ENCODE measurements at places on chromosomes 7 and 10.

DNA sequence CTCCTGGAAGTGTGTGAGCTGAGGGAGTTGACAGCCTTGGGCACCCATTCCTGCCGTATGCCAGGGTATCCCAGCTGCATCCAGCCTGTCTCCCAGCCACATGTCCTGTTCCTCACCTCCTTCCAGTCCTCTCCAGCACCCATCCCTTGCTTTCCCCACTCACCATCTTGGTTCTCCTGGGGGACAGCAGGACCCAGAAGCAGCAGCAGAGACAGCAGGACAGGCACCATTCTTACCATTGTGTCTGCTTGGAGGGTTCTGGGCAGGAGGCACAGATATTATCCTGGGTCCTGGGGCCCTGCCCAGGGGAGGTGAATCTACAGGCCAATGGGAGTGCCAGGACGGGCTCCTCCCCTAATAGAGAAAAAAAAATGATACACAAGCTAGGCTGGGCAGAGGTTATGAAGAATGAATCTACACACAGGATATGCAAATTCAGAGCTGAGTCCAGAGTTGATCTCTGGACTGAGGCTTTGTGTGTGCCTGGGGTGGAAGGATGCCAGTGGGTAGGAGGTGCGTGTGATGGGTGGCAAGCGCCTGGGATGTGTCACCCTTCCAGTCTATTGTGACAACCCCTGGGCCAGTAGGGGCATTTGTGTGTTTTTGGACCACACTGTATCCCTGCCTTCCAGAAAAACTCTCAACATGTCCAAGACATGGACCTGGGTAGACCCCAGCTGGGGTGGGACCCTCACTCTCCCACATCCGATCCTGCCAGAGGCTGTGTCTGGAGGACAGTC, at the start of gene AZGP1:
Gene AZGP1, minus strand, starts transcription at position 250 of the 740 bp plus-strand sequence. Its CDS starts 11 bp downstream, at position 239.
- no peak for DNase-seq

GRCh38 chr10:69065406-69066361, 22.2 kb upstream of the SRGN start:
- DNase-seq, result peak; percentile 80

DNA sequence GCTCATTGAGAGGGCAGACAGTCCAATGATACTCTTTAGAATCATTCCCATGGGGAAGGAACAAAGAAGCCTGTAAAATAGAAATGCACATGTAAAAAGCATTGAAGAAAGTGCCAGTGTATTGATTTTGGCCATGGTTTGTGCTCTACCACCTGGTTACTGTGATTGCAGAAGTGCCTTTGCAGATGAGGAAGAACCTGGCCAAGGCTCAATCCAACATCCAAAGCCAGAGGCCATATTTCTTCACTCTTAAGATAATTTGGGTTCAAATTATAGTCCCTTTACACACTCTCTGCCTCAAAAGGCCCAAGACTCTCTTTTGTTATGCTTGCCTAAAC, 122.1 kb downstream of the EGFR start:
- no peak for DNase-seq

DNA sequence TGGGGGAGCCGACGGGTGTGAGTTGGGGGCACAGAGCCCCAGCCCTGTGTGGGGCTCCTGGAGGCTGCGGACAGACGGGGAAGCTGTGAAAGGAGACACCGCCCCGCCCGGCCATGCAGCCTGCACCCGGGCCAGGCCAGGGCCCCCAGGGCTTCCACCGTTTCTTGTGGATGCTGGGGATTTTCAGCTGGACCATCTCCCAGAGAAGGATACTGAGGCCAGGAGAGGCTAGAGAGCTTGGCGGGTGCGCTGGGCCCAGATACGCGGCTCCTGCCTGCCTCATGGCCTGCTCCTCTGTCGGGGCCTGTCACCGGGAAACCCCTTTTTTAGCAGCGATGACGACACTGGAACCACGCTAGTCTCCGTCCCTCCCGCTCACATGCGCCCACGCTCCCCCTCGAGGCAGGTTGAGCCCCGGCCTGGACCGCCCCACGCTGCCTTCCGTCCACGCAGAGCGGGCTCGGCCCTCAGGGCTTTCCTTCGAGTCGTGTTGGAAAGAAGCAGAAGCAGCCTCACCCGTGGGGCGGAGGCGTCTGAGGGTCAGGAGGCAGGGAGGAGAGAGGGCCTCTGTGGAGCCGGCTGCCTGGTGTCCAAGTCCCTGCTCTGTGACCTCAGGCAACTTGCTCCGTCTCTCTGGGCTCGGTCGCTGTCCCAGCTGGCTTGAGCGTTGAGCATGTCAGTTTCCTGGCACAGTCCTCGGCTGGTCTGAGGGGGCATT, 11.7 kb downstream of the TMEM184A start:
- no peak for DNase-seq

- DNase-seq, result peak; percentile 76
Measured at GRCh38 chr7:26199301-26200037, 1.1 kb downstream of the HNRNPA2B1 start.

GRCh38 chr10:60607372-60607771, 170.9 kb upstream of the CDK1 start:
- DNase-seq, result no peak

Measured in Kasumi-1 (cell line).